ENCODE measurements at places on chromosomes 4 and X. TPM values are rescaled to one million over a fixed set of nuclear protein-coding genes. Genes with fewer than 3 reads are reported as not detected.

The SPATA18 gene
- polyA plus RNA-seq: 0.40 TPM

The ODAPH gene
- polyA plus RNA-seq: not detected

The ADAM29 gene
- 0.59 TPM for polyA plus RNA-seq

The CXCL10 gene
- 0.58 TPM for polyA plus RNA-seq

The GYG2 gene
- polyA plus RNA-seq: not detected

All from IgD-negative memory B cell (primary cell).